ENCODE measurements at places on chromosomes 3 and 15.

- DNase-seq = no peak
These were observed 320.9 kb downstream of the PTPRG start for GRCh38 chr3:61882253-61882652.

DNA sequence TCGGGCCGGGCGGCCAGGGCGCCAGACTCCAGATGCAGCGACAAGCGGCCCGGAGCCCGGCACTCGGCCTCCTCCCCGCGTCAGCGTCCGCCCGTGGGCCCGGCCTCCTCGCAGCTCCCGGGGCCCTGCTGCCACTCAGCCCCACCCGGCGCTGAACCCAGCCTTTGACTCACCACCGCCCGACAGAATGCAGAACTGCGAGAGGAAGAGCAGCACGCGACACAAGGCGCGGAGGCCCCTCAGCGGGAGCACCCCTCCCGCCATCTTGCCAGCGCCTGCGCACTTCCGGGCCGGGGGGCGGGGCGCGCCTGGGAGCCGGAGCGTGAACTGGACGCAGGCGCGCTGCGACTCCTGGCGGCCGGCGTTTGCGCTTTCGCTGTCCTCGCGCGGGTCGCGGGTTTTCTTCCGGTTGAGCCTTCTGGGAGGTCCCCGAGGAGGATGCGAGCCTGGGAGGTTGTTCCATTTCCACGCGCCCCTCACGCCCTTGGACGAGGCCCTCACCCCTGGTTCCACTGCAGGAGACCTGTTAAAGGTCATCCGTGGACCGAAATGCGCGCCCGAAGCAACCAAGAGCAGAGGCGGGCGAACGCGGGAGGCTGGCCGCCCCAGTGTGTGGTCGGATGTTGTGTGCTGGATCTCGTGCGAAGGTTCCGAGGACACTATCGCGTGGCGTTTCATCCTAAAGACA is at the start of gene TM2D3:
Gene TM2D3 (minus strand): TSS at position 284 of the 688 bp plus-strand sequence. CDS start 20 bp downstream, at position 264.
- DNase-seq = peak; percentile 94

DNA sequence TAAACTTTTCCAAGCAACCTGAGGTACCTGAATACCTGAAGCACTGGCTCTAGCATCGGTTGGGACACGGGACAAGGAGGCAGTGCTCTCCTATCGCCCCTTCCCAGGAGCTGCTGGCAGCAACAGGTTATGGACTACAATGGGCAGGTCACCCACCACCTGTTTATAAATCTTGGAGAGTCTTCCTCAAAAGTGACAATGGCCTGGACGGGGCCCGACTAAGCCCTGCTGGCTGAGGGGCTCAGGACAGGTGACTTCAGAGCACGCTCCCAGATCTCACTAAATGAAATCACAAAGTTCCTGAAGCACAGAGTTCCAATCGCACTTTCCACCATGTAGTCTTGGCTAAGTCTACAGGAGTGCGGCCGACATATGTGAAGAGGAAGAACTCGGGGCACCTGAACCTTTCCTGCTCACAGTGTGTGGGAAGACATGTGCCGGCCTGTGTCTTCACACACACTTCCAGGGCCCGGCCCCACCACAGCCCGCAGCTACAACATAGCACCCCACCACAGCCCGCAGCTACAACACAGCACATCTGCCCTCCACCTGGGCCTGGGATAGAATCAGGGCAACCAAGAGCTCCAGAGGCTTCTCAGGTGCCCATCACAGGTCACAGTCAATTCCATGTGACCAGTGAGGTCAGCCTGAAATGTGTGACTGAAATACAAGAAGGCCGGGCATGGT is 12.9 kb downstream of the CYFIP1 start:
- DNase-seq = no peak

GRCh38 chr3:38969317-38970235 is 82.2 kb downstream of the SCN11A start:
- no peak for DNase-seq

- DNase-seq = no peak
These were observed 38.4 kb upstream of the PPP2R3A start for GRCh38 chr3:135927155-135927554.

GRCh38 chr3:141114816-141115460 is 63.8 kb downstream of the SPSB4 start:
- no peak for DNase-seq

DNA sequence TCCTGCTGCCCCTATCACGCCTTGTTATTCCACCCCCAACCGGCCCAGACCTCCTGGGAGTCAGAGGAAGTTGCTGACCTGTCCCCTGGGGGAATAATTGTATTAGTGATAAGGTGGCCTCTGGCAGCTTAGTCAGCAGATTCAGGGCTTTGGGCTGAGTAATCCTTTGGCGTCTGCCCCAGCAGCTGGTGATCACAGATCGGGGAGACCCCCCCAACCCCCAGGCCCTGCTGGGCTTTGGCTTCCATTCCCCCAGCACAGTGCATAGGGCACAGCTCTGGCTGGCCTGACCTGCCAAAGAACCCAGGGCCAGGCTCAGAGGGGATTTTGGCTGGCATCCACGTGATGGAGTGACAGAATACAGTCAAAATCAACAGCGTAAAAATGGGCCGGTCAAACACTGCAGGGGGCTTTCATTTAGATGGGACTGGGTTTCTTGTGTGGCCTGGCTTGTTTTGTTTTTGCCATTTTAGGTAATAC is 3.9 kb upstream of the NR2E3 start:
- DNase-seq = no peak

- DNase-seq = no peak
These were observed 492.6 kb downstream of the GABRG3 start for GRCh38 chr15:27463525-27464088.

- DNase-seq = no peak
These were observed 181.7 kb upstream of the SYNPR start for GRCh38 chr3:63096248-63097058.

DNA sequence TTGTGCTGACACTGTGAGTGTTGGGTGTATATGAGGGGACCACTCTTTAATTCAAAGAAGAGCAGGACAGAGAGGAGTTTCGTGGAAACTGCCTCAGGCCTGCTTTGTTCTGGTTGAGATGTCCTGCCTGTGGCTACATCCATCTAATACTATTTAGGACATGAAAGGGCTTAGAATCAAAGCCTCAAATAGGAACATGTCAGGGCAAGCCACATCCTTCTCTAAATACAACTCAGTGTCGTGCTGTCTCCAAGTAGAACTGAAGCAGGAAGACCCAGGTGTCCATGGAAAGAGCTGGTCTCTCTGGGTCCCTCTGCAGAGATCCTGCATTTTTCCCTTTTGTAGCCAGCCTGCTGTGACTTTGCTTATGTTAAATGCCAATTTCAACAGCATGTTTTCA is 156.2 kb upstream of the UMPS start:
- no peak for DNase-seq

DNA sequence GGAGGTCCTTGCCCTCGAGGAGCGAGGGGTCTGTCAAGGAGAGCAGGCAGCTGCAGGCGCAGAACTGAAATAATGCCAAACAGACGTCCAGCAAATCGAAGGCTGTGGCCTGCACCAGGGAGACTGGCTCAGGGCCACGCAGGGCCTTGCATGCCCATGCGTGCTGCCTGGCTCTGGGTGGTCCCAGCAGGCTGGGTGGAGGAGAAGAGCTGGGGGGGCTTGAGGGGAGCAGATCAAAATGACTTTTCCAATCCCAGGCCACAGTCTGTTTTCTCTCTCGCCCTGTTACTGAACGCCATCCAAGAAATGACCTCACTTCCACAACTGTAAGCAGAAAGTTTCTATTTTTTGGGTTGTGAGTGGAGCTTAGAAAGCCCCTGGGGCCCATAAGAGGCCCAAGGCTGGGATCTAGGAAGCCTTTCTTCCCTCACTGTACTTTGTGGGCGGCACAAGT is 96.9 kb upstream of the RPL32 start:
- no peak for DNase-seq

- DNase-seq = no peak
These were observed 48.4 kb upstream of the TUSC7 start for GRCh38 chr3:116661196-116661595.

DNA sequence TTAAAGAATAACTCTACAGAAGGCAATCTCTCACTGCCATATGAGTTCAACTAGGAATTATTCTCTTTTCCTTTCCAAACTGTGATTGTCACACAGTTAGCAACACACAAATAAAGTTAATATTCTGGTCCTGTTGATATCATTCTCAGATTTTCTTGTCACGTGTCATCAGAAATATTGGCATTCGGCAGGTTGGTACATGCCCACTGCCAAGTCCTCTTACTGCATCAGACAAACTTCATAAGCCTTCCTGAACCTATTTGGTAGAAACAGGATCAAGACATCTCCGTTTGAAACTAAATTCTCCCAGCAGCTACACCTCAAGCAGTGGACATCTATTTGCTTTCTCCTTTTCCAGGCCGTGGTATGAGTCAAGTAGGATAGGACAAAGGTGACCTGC is 177.9 kb upstream of the SOX2 start:
- DNase-seq = no peak

- DNase-seq = no peak
These were observed 60.6 kb upstream of the GOLGA8B start for GRCh38 chr15:34644061-34644460.

DNA sequence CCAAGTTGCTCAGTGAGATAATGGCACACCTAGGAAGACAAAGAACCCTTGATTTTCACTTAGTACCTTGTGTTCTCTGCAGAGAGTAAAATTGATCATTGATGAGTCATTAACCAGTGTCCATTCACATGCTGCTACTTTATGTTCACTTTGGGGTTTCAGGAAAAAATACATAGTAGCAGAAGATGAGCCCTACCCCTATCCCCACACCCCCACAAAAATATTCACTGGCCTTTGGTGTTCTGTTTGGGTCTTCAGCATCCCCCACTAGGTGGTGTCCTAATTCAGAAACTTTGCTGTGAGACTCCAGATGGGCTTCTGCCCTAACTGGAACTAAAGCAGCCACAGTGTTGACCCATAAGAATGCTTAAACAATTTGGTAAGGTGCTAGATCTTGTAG is 178.8 kb downstream of the KLHL25 start:
- no peak for DNase-seq

DNA sequence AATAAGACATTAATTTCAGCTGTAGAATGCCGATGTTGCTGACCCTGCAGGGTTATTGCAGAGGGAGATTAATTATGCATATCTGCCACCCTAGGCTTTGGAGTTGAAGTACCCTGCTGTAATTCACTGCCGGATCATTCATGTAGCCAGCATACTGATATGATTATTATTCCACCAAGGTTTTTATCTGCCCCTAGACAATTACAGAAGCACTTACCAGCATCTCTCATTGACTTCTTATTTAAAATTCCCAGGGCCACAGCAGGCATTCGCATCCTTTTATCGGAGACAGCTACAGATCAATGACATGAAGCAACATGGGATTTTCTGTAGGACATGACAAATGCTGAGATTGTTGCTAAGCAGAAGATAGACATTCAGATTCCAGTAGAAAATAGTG is 31.3 kb downstream of the IL1RAP start:
- no peak for DNase-seq

DNA sequence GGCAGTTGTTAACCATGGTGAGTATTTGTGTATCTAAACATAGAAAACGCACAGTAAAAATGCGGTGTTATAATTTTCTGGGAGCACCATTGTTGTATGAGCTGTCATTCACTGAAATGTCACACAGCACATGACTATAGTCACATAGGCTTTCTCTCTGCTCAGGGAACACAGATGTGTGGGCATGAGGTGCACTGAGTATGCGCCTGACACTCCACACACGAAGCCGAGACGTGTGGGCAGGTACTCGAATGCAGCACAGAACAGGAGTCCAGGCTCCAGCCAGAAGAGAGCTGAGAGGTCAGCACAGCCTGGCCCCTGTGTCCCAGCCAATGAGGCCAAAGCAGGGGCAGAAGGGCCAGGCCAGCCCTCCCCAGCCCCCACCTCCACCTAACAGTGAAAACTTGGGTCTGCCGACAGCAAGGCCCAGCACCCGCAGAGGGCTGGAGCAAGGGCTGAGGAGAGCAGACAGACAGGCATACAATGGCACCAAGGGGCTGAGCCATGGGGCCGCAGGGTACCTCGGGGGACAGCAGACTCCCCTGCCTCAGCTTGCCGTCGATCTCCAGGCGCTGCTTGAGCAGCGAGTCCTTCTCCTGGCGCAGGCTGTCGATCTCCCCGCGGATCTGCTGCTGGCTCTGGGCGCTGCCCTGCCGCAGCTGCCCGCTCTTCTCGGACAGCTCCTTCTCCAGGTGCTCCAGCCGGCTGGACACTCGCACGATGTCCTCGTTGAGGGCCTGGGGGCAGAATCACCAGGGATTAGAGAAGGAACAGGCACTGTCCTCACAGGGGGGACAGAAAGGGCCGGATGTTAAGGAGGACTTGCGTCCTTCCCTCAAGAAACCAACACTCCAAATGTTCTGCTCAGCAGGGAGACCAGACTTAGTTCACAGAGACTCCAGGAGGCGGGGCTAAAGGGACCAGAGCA is 24.0 kb downstream of the KIF7 start:
- DNase-seq = no peak

DNA sequence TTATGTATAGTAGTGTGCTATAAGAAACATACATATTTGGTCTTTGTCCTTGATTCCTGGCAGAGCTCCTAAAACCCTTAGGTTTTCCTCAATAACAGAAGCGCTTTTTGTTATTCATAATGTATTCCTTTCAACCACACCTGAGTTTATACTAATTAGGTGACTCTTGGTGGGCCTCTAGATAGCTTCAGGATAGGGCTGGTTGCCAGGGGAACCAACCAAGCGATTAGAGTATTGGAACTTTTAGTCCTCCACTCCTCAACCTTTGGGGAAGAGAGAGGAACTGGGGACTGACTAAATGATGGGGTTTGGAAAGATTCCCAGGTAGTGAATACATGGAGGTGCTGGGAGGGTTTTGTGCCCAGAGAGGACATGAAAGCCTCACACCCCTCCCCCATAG is 24.6 kb downstream of the TMCC1 start:
- DNase-seq = no peak

- DNase-seq = no peak
These were observed 2.9 kb downstream of the SLC12A6 start for GRCh38 chr15:34334672-34335071.

DNA sequence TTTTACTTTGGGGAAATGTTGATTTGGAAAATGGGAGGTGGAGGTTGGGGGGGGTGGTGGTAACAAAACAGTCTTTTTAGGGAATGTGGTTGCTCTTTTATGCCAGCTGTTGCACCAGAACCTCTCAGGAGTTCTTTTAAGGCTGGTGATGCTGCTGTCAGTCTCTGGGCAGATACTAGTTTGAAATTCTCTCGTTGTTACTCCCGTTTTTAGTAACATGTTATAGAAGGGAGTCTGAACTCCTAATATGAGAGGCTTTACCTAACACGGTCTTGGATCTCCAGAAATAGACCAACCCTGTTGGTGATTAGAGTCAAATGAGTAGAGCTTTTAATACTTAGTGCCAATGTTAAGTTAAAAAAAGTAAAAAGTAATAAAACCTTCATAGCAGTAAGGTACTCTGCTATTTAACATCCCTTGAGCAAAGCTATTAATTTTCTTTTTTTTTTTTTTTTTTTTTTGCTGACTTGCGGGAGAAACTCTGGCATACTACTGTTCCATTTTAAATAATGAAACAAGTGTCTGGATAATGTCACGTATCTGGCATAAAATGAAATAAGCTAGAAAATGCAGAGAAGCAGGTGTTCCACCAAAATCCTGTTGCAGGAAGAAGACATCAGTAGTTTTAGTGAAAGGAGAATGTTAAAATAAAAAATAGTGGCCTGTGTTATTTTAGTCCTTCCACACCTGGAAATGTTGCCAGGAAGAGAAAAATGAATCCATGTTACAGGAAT is 156.7 kb downstream of the CACNA1D start:
- DNase-seq = no peak

- DNase-seq = no peak
These were observed 869 bp downstream of the PLA1A start for GRCh38 chr3:119598410-119599098.

Measured in activated T-cell treated with anti-CD3 and anti-CD28 coated beads for 24 hours (primary cell).